Calu3 (cell line): ENCODE measurements at places on chromosomes 3 and 15.

- peaks cover 32% of the 10 kb centered on the region for H3K27me3 ChIP-seq
- no peaks in the 10 kb centered on the region for H3K4me1 ChIP-seq
- no peaks in the 10 kb centered on the region for H3K36me3 ChIP-seq
- DNase-seq = no peak
Observed at GRCh38 chr3:23055733-23056376, 147.3 kb upstream of the UBE2E2 start.

DNA sequence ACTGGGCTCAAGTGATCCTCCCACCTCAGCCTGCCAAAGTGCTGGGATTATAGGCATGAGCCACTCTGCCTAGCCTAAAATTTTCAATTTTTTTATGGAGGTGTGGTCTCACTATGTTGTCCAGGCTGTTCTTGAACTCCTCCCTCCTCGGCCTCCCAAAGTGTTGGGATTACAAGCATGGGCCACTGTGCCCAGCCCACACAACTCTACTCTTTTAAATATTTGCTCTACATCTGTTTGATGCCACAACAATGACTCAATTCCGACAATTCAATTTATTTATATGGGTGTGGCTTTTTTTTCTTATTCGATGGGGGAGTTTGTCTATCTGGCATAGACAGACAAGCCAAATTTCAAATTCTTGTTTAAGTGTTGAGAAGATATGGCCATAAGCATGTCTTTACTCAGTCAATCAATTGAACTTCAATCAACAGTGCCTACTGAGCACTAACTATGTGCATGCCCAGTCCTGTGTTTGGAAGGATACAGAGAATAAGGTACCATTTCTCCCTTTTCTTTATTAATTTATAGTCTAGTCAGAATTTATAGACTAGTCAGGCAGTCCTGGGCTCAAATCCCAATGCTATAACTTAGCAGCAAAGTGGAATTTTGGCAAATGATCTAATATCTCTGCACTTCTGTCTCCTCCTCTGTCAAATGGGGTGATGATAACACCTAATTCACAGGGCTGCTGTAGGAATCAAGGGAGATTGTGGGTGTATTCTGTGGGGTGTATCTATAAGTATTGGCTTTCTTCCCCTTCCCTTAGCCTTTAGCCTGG is 54.6 kb upstream of the PIAS1 start:
- H3K4me3 ChIP-seq = no peak overlapping the region
- H3K27me3 ChIP-seq = peaks cover 12% of the 10 kb centered on the region
- H3K36me3 ChIP-seq = peaks cover 6% of the 10 kb centered on the region
- DNase-seq = no peak

GRCh38 chr3:17741621-17742101 is 770 bp downstream of the TBC1D5 start:
- H3K27me3 ChIP-seq = no peaks in the 10 kb centered on the region
- peak overlapping the region; percentile 88 for H3K4me3 ChIP-seq
- H3K36me3 ChIP-seq = peaks cover 28% of the 10 kb centered on the region

- no peaks in the 10 kb centered on the region for H3K36me3 ChIP-seq
- peaks cover 7% of the 10 kb centered on the region for H3K4me1 ChIP-seq
- H3K4me3 ChIP-seq = no peak overlapping the region
- no peak for DNase-seq
- no peak overlapping the region for H3K27ac ChIP-seq
Observed at GRCh38 chr3:39000008-39000450, 51.7 kb downstream of the SCN11A start.

- H3K36me3 ChIP-seq = peaks cover 86% of the 10 kb centered on the region
- peak; percentile 67 for DNase-seq
- H3K4me3 ChIP-seq = peak overlapping the region; percentile 75
- H3K4me1 ChIP-seq = peaks cover 42% of the 10 kb centered on the region
- no peaks in the 10 kb centered on the region for H3K27me3 ChIP-seq
Observed at GRCh38 chr3:185824051-185825005, 514 bp downstream of the IGF2BP2 start.

DNA sequence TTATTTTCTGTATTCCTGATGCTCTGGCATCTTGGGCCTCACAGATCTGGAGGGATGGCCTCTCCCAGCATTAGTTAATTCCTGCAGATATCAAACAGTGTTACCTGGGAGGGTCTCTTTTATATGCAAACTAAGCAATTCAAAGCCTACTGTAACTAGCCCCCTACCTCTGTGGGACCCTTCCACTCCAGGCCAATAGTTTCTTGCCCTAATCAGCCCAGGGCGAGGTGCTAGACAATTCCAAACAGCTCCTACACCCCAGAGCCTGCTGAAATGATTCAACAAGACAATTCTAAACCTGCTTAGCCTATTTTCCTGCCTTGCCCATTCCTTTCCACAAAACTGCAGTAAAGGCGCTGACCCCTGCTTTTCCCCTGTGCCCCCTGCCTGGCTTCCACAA is 106.6 kb upstream of the IGSF10 start:
- H3K4me3 ChIP-seq = no peak overlapping the region
- no peak overlapping the region for H3K27ac ChIP-seq
- no peaks in the 10 kb centered on the region for H3K27me3 ChIP-seq
- no peak for DNase-seq
- H3K4me1 ChIP-seq = no peaks in the 10 kb centered on the region

- no peaks in the 10 kb centered on the region for H3K27me3 ChIP-seq
- peaks cover 9% of the 10 kb centered on the region for H3K4me1 ChIP-seq
- no peak for DNase-seq
- H3K36me3 ChIP-seq = peaks cover 28% of the 10 kb centered on the region
- H3K4me3 ChIP-seq = peak overlapping the region; percentile 88
Observed at GRCh38 chr3:17742880-17743657, 638 bp upstream of the TBC1D5 start.

GRCh38 chr15:31442699-31443111 is 116.1 kb downstream of the KLF13 start:
- no peak overlapping the region for H3K27ac ChIP-seq
- no peaks in the 10 kb centered on the region for H3K27me3 ChIP-seq
- no peak for DNase-seq
- H3K36me3 ChIP-seq = no peaks in the 10 kb centered on the region
- H3K4me1 ChIP-seq = no peaks in the 10 kb centered on the region

- no peak overlapping the region for H3K4me3 ChIP-seq
- H3K27ac ChIP-seq = peak overlapping the region; percentile 30
- H3K4me1 ChIP-seq = peaks cover 20% of the 10 kb centered on the region
- DNase-seq = no peak
Observed at GRCh38 chr15:63075015-63075983, 32.8 kb downstream of the TPM1 start.

DNA sequence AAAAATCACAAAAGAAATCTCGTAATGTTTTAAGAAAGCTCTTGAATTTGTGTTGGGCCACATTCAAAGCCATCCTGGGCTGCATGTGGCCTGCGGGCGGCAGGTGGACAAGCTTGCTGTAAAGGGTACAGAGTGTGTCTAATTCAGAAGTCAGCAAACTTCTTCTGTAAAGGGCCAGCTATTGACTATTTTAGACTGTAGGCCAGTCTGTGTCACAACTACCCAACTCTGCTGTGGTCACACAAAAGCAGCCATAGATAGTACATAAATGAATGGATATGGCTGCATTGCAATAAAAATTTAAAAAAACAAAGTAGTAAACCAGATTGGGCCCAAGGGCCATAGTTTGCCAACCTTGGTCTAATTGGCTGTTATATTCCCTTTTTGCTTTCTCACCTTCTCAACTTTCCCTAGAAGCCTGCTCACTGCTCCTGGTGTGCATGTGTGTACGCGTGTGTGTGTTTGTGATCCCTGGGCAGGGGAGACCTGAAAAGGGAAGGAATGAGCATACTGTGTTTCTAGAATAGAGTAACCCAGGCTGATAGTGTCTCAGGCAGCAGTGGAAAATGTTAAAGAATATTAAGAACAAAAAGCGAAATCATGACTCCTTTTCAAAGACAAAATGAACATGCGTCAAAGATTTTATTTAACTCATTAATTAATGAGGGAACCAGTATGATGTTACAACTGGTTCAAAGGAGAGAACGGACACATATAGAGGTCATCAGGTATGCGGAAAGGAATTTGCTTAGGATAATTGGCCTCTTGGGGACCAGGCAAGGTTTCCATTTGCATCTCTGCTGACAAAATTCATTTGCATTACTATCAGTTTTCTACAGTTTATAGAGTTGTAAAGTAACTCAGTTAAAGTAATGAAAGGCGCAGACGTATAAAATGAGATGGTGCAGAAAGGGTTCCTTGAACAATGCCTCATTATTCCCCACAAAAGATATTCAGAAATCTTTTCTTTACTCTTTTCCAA is 248.0 kb downstream of the THSD4 start:
- no peak overlapping the region for H3K4me3 ChIP-seq
- H3K4me1 ChIP-seq = peaks cover 9% of the 10 kb centered on the region
- DNase-seq = no peak
- no peaks in the 10 kb centered on the region for H3K27me3 ChIP-seq

GRCh38 chr3:144235489-144235888 is 263.9 kb downstream of the DIPK2A start:
- H3K27ac ChIP-seq = no peak overlapping the region
- H3K27me3 ChIP-seq = no peaks in the 10 kb centered on the region
- peaks cover 9% of the 10 kb centered on the region for H3K4me1 ChIP-seq
- H3K4me3 ChIP-seq = no peak overlapping the region
- DNase-seq = no peak

DNA sequence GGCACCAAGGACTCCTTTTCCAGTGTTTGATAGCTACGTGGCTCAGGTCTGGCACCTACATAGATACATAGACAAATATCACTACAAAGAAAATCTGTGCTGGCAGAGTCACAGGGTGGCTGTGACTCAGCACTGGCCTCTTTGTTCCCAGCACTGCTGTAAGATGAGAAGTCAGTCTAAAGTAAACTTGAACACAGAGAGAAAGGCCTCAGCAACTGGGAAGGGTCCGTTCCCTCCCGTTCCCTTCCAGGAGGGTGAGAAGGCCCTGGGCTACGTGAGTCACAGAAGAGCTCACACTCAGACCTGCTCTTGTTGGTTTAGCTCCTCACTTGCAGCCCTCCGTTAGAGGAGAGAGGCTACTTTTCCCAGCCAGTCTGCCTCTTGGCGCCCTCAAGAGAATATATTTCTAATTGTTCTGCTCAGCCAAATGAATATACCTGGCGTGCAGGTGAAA is 23.1 kb downstream of the ANXA2 start:
- H3K4me1 ChIP-seq = peaks cover 85% of the 10 kb centered on the region
- H3K27me3 ChIP-seq = no peaks in the 10 kb centered on the region
- peak overlapping the region; percentile 100 for H3K27ac ChIP-seq

GRCh38 chr3:45549961-45550360 is 44.6 kb upstream of the LIMD1 start:
- peaks cover 20% of the 10 kb centered on the region for H3K4me1 ChIP-seq
- H3K27me3 ChIP-seq = no peaks in the 10 kb centered on the region
- peaks cover 14% of the 10 kb centered on the region for H3K36me3 ChIP-seq
- no peak for DNase-seq
- no peak overlapping the region for H3K27ac ChIP-seq
- no peak overlapping the region for H3K4me3 ChIP-seq

DNA sequence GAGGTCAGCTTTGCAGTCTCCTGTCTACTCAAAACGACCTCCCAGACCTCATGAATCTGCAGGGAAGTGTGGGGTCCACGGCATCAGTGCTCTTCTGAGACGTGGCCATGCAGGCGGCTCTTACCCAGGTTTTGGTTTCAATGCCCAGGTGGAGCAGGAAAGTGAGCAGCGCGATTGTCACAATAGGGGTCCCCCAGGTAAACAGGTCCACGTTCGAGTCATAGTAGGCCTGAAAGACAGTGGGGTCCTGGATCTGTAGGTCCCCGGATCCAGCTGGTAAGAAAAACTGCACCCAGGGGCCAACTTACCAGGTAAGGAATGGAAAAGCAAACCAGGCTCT is 182.5 kb downstream of the ATP10A start:
- H3K4me3 ChIP-seq = no peak overlapping the region
- no peak for DNase-seq
- H3K4me1 ChIP-seq = no peaks in the 10 kb centered on the region
- no peaks in the 10 kb centered on the region for H3K27me3 ChIP-seq

- H3K27me3 ChIP-seq = no peaks in the 10 kb centered on the region
- no peaks in the 10 kb centered on the region for H3K4me1 ChIP-seq
- H3K4me3 ChIP-seq = no peak overlapping the region
- H3K36me3 ChIP-seq = no peaks in the 10 kb centered on the region
- no peak overlapping the region for H3K27ac ChIP-seq
Observed at GRCh38 chr3:67976663-67977062, 322.3 kb upstream of the SUCLG2 start.

DNA sequence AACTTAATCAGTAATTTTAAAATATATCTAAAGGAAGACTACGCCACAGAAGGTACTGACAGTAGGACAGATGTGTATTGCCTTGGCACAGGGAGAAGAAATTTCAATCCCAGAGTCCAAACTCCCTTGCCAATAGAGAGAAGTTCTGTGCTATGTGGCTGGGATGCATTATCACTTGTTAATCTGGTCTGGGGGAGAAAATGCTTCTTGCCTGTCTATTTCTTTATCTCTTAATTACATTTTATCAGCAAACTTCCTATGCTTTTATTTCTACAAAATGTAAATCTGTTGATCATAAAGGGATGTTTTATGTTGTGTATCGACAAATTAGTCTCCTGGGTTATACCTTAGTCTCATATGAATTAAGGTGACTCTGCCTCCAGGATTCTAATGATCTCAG is 21.7 kb downstream of the RBMS3 start:
- no peaks in the 10 kb centered on the region for H3K27me3 ChIP-seq
- H3K27ac ChIP-seq = no peak overlapping the region
- no peak for DNase-seq
